ENCODE measurements at places on chromosomes 5 and 9.

GRCh38 chr5:57036761-57037160 lies 84.8 kb upstream of the MIER3 start:
- DNase-seq: no peak

DNA sequence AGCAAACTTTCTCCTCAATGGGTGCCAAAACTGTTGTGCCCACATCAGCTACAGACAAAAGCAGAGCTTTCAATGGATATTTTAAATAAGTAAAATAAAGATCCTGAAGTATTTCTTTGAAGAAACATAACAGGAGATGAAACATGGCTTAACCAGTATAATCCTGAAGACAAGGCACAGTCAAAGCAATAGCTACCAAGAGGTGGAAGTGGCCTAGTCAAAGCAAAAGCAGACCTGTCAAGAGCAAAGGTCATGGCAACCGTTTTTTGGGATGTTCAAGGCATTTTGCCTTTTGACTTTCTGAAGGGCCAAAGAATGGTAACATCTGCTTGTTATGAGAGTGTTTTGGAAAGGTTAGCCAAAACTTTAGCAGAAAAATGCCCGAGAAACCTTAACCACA lies 77.9 kb downstream of the ANXA1 start:
- DNase-seq: no peak

- no peak for DNase-seq
Observed at GRCh38 chr9:137194909-137195308, 5.6 kb downstream of the TPRN start.

DNA sequence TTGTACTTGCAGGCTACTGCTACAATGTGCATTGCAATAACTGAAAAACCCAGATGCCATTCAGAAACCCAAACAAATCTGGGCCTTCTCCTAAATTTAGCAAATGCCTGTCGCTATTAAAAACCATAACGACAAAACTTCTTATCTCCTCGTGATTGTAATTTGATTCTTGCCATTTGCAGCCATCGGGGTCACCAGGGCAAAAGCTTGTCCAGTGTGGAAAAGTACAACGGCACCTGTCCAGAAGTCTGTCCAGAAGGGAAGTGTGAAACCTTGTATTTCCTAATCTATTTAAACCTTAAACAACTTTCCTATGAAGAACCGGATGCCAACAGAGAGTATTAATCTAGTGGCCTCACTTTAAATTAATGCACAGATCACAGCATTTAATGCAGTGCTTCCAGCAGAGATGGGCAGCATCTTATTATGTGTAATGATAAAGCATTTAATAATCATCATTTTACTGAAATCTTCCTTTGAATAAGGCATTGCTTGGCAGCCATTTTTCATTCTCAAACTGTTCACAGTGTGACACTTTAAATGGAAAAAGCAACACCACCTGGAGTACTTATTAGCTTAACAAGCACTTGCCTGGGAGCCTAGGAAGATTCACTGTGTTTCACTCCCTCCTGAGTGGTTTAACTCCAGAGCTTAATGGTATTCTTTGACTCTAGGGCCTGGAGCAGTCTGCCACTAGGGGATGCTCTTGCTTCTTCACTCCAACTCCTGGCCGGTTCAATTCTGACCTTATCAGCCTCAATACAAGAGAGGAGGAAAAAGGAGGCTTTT lies 4.9 kb upstream of the C7 start:
- DNase-seq: no peak
